ENCODE measurements at places on chromosomes 11 and 22. TPM values are rescaled to one million over a fixed set of nuclear protein-coding genes. Genes with fewer than 3 reads are reported as not detected.

Gene BCO2
- 137 TPM for total RNA-seq

Gene MOGAT2
- not detected for total RNA-seq

Gene AIFM3
- 1.5 TPM for total RNA-seq

Gene RNASEH2C
- 50.3 TPM for total RNA-seq

Gene PAX6
- total RNA-seq, result not detected

DNA sequence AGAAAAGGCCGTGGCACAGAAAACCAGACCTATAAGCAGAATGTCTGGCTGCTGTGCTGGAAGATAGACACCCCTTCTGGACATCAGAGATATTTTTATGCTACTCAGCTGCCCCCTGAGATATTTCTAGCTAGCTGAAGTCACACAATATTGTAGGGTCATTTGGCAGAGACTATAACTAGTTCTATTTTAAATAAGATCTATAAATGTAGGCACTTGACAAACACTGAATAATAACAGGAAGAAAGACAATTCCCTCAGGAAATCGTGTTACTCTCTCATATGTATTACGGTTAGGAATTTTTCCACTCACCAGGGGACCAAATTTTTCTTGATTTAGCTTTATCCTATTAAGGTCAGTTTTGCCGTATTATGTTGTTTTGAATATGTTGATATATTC lies 845.4 kb downstream of the OPCML start:
- no peak for DNase-seq

DNA sequence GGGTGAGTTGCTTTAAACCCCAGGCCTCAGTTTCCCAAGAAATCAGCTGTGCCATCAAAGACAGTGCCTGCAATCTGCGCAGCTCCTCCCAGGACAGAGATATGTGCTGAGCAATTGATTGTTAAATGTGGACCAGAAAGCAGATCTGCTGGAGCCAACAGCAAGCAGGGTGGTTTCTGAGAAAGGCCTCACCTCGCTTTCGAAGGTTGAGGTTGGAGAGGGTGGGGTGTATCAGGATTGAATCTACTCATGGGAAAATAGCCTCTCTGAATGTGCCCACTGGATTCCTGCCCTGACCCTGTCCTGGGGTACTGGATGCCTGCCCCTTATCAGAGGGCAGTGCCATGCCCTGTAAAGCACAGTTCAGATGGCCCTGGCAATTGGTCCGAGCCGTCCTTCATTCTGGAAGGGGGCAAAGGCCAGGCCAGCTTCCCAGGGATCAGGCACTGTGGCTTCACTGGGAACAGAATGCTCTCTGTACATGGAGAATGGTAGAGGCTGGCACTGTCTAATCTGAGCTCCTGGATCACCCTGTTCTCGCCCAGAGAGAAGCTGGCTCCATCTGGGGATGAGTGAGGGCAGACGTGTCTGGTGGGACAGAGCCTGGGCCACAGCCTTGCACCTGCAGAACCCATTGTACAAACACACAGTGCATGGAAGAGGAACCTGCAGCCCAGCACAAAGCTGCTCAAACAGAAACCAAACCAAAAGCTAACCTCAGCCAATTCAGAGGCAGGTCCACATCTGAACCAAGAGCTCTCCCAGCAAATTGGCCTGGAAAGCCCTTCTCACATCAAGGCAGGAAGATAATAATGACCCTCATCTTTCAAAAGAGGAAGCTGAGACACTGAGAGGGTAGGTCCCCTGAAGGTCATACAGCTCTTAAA lies 15.2 kb downstream of the DHCR7 start:
- DNase-seq, result no peak

- no peak for DNase-seq
These were observed 21.6 kb downstream of the ARVCF start for GRCh38 chr22:19994851-19995610.

DNA sequence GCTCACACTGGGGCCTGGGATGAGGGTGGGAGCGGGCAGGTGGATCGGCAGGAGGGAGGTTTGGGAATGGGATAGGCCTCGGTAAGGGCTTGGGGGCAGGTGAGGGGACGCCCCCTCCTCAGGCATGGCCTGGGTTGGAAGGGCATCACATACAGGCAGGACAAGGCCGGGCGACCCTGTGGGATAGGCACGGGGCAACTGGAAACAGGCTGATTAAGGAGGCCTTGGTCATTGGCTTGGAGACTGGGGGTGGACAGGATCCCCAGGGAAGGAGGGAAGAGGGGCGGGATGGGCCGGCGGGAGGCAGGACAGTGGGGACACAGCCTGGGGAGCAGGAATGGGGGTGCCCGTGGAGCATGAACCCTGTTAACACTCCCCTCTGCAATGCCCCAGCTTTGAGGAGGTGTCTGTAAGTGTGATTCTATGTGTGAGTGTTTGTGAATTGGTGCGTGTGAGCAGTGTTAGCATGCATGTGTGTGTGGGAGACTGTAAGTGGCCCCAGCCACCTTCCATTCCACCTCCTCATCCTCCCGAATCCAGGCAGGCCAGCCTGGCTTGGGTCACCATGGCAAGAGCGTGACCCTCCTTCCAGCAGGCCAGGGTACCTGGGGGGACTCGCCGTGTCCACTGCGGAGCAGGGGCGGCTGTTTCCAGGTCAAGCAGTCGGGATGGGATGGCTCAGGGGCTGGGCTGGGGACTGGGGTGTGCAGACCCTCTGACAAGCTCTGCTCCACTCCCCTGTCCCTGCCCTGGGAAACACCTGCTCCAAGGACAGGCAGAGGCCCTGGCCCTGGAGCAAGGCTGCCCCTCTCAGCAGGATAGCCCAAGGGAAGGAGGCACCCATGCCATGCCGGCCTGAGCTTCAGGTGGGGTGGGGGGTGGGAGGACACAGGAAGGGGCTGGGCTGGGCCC lies 3.4 kb upstream of the PIM3 start:
- DNase-seq, result no peak

DNA sequence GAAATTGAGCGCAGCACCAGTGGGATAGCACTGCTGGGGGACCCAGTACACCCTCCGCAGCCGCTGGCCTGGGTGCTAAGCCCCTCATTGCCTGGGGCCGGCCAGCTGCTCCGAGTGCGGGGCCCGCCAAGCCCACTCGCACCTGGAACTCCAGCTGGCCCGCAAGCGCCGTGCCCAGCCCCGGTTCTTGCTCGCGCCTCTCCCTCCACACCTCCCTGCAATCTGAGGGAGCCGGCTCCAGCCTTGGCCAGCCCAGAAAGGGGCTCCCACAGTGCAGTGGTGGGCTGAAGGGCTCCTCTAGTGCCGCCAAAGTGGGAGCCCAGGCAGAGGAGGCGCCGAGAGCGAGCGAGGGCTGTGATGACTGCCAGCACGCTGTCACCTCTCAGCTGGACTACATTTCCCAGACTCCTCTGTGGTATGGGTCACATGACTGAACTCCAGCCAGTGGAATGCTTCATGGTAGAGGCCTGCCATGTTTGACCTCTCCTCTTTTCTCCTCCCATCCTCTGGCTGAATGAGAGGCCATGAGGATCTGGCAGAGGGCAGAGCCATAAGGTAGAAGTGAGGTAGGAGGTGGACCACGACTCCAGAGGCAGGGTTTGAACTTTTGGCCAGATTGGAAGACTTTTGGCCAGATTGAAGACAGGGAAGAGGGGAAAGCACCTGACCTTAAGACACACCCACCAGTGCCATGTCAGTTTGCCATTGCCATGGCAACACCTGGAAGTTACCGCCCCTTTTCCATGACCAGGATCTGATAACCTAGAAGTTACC lies 6.2 kb downstream of the MRGPRD start:
- no peak for DNase-seq

DNA sequence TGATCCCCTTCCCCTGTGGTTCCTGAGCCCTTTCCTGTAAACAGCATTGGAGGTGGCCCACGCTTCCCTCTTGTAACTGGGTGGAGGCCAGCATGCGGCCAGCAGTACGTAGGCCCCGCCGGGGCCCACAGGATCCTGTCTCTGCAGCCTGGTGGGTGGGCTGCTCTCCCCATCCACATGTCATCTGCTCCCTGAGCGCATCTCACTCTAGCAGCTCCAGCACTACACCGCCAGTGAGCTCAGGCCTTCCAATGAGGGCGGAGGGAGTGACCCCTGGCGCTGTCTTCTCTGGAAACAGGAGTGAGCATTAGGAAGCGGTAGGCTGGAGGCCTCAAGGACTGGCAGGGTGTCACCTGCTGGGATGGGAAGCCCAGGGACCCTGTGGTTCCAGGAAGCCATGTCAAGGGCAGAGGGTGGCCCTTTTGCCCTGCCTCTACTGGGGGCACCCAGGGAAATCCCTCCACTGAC lies 363.9 kb downstream of the TBC1D22A start:
- DNase-seq, result no peak

DNA sequence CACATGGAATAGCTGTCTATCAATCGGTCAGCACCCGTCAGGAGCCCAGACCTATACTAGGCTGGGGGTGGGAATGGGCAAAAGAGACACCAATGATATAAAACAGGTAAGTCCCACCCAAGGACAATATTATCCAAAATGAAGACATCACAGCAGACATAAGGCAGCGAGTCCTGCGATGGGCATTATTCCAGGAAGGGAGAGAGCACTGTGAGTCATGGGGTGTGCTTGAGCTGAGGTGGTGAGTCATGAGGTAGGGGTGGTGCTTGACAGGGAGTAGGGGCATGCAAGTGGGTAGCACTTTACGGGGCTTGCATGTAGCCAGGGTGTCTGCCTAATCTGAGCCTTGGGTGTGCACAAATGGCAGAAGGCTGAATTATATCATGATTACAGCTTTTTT lies 605.0 kb upstream of the CADM1 start:
- no peak for DNase-seq

DNA sequence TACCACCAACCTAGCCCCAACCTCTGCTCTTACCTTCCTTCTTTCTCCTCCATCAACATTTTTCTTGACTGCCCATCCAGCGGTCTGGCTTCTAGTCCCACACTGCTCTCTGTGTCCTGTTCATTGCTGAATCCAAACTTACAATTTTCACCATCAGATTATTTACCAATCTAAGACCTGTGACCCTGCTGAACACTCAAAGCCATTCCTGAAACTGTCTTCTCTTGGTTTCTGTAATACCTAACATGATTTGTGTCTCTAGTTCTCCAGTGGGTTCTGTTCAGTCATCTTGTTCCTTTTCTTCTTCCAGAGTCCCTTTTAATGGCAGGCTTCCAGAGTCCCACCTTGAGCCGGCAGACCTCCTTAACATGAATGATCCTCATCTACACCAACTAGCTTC lies 24.1 kb downstream of the RRAS2 start:
- no peak for DNase-seq

- no peak for DNase-seq
These were observed 2190.5 kb upstream of the RAG2 start for GRCh38 chr11:38788561-38788960.

- no peak for DNase-seq
These were observed 8.6 kb upstream of the MTNR1B start for GRCh38 chr11:92960886-92961285.

DNA sequence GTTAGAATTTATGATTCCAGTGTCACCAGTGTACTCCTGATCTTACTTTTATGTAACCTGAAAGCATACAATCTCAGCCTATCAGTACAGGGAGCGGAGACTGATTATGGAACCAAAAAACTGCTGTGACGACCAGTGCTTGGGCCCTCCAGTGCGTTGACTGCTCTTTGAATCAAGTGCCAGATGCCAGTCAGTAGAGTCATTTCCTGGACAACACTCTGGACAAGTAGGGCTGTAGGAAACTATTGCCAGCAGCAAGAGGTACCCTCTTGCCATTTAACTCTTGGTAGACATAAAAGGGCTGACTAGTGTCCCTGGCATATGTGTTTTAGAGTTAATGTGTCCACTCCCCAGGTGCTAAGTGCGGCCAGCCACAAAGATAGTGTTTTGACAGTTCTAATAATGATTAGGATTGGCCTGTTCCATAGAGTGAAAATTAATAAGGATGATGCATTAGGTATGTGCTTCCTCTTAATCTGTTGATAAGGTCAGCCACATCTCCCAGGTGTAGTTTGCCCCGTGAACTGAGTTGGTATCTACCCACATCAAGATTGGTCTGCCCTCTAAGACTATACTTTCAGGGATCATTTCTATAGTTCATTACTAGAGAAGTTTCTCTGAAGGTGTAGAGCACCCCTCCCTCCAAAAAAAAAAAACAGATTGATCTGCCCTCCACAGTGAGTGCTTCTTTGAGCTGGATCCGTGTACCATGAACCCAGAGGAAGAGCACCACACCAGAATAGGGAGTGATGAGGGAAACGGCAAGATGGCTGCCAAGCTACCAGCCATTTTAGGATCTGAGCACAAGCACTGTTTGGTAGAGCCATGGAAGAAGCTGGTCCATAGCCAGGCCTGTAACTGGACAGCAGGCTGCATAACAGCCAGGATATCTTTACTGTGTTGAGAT lies 20.7 kb upstream of the AIFM3 start:
- DNase-seq, result no peak

DNA sequence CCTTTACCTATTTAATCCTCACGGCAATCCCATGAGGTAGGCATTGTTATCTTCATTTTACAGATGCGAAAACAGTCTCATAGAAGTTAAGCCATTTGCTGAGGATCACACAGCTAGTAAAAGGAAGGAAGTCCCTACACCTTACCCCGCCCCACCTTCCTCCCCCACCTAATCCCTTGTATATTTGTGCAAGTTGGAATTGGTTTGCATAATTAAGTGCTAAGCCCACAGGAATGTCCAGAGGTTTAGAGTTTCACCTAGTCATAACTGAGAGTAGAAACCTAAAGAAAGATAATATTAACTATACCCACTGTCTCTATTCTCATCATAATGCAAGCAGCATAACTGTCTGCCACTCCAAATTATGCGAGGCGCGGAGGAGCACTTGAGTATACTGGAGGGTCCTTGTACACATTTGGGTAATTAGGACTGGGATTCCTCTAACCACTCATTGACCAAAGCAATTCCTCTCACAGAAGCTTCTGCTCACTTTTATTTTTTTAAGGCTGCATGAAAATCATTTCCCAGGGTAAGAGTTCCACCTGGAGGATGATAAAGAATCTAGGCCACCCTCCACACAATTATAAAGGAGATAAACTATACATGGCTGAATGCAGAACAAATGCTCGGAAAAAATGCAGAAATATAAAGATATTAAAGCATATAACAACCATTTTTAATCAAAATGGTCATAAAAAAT lies 199.9 kb downstream of the FAM181B start:
- no peak for DNase-seq

GRCh38 chr11:398826-399225 lies 4.8 kb downstream of the PKP3 start:
- DNase-seq, result no peak

GRCh38 chr11:44873537-44873936 lies 77.1 kb downstream of the TP53I11 start:
- no peak for DNase-seq

DNA sequence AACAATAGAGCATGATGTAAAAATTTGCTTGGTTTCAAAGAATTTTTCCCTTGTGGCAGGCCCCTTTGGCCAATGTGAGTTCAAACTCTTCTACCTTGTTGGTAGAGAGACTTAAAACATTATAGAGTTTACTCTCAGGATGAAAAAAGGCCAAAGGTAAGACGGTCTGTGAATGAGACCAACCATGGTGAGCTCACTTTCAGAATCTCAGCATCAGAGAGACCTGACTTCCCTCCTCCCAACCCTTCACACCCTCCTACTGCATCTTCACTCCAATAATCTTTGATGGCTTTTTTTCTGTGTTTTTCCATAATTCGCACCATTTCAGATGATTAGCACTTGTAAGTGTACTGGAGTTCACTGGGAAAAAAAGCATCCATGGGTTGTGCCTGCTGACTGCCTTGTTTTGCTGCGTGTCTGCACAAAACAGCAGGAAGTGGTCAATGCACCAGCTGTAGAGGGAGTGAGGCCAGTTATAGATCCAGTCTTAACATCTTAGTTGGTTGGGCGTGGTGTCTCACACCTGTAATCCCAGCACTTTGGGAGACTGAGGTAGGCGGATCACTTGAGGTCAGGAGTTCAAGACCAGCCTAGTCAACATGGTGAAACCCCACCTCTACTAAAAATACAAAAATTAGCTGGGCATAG lies 64.1 kb downstream of the SLC1A2 start:
- DNase-seq, result no peak
